ENCODE measurements at places on chromosomes 11 and 22.

DNA sequence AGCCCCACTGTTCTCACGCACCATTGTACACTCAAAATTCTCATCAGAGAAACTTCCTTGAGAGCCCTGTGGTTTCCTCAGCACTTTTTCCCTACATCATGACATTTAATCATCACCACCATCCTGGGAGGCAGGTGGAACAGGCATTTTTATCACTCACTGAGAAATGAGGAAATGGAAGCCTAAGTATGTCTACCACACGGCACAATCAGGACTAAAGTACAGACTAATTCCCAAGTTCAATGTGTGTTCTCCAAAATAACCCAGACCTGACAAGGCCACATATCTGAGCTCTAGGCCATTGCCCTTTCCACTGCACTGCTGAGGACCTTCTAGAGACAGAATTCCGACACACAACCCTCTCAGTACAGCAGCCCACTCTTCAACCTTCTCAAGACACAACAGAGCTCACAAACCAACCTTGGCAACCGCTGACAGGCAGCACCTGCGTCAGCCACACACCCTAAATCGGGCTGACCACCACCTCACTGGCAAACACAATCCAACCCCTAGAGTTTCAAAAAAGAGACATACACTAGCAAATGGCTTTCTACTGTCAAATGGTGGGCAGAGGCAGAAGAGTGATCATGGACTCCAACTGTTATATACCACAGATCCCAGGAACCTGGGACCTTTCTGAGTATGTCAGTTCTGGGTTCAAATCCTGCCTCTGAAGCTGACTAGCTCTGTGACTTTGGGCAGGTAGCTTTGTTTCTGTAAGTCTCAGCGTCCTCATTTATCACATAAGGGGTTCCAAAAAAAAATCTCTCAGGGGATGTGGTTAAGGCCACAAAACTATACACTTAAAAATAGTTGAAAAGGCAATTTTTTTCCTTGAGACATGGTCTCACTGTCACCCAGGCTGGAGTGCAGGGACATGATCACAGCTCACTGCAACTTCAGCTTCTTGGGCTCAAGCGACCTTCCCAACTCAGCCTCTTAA is 16.3 kb downstream of the SMCO4 start:
- DNase-seq: no peak

DNA sequence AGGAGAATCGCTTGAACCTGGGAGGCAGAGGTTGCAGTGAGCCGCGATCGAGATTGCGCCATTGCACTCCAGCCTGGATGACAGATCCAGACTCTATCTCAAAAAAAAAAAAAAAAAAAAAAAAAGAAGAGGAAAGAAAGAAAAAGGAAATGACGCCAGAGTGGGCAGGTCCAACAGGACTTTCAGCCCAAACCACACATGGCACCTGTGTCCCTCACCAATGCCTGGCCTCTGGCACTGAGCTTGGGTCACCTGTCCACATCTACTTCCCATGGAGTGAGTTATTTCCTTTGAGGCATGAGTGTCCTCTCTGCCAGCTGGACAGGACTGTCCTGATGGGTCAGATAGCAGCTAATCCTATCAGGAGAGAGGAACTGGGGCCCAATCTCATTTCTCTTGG is 15.2 kb upstream of the GCAT start:
- DNase-seq: no peak

GRCh38 chr11:69402251-69402887 is 79.1 kb upstream of the LINC01488 start:
- no peak for DNase-seq

DNA sequence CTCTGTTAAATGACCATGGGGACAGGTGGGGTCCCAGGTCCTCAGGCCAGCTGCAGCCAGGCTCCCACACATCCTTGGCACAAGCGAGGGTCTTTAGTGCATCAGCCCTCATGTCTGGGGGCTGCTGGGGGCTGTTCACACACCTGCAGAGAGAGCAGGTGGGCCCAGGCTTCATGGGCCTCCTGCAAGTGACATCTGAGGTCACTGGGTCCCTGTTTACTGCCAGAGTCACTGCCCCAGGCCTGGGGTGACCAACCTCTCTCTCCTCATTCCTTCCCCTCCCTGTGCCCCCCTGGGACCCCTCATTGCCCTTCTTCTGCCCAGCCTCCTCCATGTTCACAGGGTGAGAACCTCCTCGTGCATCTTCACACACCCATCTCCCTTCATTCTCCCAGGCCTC is 92.4 kb downstream of the RTL6 start:
- DNase-seq: no peak

DNA sequence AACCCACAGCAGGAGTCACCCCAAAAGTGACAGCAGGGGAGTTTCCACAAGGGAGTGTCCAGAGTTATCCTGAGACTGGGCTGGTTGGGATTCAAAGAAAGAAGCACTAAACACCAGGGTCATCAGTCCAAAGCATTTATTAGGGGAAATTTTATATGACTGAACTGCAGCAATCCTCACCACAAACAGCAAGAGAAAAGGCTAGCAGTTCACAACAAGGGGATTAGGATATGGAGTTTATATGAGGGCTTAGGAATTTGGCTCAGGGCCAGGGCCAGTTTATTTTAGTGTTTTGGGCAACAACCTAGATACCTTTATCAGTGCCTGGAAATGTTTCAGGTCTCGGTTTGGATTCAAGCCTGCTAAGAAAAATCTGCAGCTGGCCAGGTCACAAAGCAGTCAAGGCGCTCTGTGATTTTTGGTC is 4.6 kb upstream of the TMEM126A start:
- no peak for DNase-seq

- DNase-seq: no peak
Observed at GRCh38 chr11:78664636-78665035, 90.0 kb upstream of the NARS2 start.

- DNase-seq: no peak
Observed at GRCh38 chr11:77669848-77670511, 32.4 kb upstream of the CLNS1A start.

DNA sequence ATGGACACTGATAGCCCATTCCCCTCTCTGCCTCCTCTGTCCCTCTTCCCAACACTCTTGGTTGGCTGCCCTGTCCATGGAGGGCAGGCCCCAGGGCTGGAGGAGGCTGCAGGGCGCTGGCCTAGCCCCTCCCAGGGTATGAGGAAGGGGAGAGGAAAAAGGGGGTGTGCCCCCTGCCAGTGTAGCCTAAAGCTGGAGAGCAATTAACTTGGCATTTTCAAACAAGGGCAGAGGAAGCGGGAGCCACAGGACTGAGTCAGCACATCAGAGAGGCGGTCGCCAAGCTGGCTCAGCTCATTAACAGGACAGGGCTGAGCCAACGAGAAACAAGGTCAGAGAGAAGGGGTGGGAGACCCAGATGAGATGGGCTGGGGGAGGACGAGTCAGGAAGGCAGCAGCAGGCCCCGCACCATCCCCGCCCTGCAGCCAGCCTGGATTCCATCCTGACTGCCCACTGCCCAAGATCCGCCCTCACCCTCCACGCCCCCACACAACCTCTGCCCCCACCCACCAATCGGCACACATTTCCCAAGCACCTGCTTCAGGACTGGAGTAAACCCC is 76.3 kb downstream of the BUD13 start:
- DNase-seq: peak; percentile 28

DNA sequence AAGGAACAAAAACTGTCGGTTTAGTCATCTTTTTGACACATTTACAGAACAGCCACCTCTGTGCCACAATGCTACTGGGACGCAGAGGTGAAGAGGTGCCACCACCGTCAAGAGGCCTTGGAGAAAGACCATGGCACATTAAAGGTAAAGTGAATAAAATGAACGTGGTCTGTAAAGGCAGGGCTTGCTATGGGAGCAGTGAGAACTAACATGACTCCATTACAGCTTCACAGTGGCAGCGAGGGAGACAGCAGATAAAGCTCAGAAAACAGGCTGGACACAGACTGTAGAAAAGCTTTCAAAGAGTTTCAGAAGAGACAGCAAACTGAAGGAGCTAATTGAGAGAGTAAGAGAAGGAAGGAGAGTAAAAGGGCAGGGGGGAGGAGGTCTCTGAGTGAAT is 102.9 kb downstream of the GAB2 start:
- no peak for DNase-seq

DNA sequence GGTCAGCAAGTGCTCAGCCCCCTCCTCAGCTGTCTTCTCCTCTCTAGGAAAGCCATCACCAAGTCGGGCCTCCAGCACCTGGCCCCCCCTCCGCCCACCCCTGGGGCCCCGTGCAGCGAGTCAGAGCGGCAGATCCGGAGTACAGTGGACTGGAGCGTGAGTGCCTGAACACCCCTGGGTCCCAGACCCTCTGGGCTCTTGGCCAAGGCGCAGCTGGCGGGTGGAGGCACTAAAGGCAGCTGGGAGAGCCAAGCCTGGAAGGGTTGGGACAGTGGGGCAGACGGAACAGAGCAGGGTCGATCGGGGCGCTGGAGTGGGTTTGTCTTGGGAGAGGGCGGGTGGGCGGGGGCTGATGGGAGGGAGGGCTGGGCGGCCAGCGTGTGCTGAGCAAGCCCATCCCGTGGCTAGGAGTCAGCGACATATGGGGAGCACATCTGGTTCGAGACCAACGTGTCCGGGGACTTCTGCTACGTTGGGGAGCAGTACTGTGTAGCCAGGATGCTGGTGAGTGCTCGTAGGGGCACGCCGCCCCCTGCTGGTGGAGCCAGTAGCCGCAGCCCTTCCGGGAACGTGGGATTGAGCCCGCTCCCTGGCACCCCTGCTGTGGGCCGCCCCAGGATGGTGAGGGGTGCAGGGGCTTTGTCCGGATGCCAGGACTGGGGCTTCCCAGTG is 14.1 kb upstream of the MDK start:
- peak; percentile 50 for DNase-seq

DNA sequence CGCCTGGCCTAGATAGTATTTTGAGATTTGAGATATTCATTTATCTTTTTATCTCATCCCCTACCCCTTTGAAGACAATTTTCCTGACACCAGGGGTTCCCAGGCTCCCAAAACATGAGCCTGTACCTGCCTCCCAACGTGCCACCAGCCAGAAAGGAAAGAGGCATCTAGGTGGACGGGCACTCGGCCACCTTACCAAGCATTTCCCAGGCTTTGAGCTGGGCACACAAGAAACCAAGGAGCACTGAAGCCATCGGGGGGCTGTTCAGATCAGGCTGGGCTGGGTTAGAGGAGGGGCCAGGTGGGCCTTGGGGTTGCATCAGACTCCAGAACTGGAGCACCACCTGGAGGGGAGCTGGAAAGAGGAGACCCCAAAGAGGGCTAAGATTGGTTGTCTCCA is 28.5 kb upstream of the BAIAP2L2 start:
- DNase-seq: no peak

GRCh38 chr11:17475666-17476316 is 854 bp downstream of the ABCC8 start:
- no peak for DNase-seq

DNA sequence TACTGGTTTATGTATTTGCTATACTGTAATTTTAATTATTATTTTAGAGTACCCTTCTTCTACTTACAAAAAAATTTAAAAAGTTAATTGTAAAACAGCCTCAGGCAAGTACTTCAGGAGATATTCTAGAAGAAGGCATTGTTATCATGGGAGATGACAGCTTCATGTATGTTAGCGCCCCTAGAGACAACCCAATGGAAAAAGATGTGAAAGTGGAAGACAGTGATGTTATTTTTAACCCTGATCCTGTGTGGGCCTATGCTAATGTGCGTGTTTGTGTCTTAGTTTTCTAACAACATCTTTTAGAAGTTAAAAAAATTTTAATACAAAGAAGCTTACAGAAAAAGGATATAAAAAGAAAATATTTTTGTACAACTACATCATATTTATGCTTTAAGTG is 205.0 kb downstream of the FAM76B start:
- no peak for DNase-seq

DNA sequence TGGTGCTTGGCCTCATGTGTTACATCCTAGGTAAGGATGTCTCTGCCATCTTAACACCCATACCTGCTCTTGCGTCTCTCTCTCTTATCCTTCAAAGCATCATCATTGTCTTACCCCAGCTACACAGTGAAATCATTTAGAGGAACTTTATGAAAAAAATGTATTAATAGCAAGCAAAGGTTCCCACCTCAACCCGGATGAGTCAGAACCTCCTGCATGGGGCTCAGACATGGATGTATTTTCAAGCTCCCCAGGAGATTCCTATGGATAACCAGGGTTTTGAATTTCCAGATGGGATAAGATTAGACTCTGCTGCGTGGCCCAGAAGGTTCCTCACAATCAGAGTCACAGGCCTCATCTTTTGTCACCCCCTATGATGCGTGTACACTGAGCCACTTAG is 89.1 kb upstream of the NNMT start:
- no peak for DNase-seq

DNA sequence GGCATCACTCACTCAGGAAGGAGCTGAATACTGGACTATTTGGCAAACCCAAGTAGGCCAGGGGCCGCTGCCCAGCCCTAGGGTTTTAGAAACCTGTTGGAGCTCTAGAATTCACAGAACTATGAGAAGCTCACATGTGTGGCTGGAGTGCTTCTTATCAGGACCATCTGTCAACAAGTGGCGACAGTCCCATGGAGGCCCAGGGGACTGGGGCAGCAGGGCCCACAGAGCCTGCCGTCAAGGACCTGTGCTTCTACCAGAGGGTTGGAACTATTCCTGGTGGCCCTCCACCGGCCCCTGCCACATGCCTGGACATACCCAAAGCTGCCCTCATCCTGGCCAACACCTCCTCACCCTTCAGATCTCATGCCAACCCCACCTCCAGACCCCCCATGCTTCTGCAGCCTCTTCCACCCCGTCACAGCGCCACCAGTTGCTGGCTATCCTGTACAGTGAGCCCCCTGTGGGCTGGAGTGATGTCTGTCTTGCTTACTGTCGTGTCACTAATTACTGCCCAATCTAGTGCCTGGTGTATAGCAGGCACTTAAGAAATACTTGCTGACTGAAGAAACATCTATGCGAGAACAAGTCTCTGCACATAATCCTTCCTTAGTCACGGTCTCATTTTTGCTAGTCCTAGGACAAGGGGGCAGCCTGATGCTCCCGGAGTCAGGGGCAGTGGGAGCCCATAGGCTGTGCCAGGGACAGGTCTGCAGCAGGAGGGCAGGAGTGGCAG is 27.2 kb upstream of the RASL10A start:
- DNase-seq: no peak

DNA sequence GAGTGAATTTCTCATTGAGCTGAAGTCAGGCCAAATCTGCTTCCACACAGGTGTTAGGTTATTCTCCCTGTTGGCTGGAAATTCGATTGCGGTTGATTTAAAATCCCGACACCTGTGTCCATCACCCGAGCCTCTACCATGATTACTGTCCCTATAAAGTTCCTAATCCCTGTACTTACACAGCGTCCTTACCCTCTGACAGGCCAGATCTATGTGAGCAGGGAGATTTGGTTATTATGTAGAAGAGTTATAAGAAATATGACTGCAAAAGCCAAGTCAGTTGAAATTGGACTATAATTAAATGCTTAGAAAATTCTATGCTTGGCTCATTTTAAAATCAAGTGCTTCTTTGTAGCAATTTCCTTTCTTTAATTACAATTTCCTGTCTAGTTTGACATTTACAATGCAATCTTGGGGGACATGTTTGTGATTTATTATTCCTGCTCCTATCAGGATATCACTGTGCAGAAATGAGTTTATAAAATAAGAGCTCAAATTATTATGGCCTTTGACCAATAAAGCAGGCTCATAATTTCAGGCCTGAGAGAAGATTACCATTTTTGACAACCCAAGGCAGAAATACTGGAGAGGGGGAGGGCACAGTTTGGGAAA is 32.5 kb upstream of the LMO1 start:
- DNase-seq: no peak

GRCh38 chr11:128379587-128380580 is 207.5 kb downstream of the ETS1 start:
- peak; percentile 3 for DNase-seq
